NCI-H1092 treated with DMSO at 0.1 percent for 48 hours (cell line): ENCODE measurements at places on chromosomes 4 and X.

DNA sequence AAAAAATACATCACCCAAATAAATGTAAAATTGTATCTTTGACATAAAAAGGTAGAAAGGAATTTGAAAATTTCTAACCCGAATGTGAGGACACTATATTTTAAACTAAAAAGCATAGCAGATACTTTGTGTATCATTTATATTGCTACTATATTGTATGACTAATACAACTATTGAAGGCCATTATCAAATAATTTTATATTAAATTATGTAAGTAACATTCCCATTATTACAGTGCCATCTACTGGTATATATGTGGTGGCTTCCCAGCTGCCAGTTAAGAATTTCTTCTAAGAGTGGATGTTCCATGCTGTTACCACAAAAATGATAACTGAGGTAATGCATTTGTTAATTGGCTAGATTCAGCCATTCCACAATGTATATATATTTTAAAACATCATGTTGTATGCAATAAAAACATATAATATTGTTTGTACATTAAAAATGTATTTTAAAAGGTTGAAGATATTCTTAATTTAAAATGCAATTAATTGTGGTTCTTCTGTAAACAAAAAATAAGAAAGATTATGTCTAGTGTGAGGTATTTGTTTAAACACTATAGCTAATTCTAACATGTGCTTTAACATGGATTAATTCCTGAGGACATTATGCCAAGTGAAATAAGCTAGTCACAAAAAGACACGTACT, 65.3 kb downstream of the EGF start:
- peak; percentile 19 for DNase-seq

GRCh38 chr4:177380730-177381287, 61.4 kb downstream of the AGA start:
- DNase-seq: no peak

- DNase-seq: no peak
Measured at GRCh38 chr4:124596816-124597215, 115.7 kb downstream of the ANKRD50 start.

GRCh38 chrX:141220342-141221008, 21.8 kb downstream of the SPANXC start:
- DNase-seq: no peak

- DNase-seq: no peak
Measured at GRCh38 chr4:101515566-101515965, 168.2 kb upstream of the PPP3CA start.
